Fibroblast of skin of abdomen (primary cell): ENCODE measurements at places on chromosomes 4 and X.
A peak's percentile ranks its signal among the peaks of the same experiment; 100 is the strongest.

DNA sequence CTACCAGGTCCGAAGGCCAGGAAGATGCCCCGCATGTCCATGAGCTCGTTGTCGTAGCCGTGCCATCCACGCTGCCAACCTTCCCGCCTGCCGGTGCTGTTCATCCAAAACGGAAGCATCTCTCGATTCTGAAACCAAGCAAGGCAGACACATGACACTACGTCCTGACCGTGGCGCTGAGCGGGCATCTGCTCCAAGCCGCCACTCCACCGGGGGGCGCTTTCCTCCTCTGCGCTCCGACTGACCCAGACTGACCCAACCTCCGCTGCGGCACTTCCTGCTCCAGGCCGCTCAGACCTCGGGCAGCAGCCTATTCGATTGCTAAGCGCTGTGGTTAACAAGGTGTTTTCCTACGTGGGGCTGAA is 120.5 kb downstream of the ENPP6 start:
- DNase-seq, result peak; percentile 34

DNA sequence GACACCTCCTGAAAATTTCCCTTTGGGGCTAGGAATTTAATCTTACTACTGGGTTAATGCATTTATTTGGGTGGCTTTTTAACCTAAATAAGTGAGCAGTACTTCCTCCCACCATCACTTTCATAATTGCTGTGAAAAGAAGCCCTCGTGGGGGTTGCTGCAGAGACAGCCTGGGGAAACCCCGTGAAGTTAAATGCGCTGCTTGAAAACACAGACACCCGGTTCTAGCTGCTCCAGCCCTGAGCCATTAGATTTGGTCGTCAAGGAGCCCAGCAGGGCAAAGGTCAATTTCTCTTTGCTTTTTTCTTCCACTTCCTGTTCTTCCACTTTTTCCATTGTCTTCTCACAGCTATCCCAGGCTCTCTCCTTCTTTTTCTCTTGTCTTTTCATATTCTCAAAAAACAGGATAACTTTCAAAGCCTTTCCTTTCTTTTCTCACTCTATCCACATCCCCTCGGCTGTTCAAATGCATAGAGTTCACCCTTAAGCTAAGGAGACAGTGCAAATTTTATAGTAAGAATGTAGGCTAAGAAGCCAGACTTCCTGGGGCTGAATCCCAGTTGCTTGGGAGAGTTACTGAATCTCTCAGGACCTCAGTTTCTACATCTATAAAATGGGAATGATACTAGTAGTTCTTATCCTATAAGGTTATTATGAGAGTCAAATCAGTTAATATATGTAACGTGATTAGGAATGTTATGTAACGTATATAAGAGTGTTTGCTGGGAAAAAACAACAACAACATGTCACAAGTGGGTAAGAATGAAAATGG is 91.5 kb upstream of the ZNF827 start:
- no peak for DNase-seq

DNA sequence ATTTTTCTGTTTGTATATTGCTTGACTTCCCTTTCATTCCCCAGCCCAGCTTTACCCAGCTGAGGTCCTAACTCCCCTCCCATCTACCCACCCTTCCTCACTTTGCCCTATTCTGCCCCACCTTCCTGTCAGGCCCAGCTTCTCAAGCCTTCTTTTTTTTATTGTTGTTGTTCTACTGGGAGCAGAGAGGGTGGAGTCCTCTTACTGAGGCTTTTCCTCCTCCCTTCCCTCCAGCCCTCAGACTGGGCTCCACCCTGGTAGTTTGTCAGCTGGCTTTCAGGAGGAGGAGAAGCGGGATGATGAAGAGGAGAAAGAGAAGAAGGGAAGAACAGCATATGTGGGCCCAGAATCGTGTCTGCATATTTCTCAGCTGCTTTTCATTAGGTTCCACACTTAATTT is 3.2 kb upstream of the KLF8 start:
- no peak for DNase-seq

GRCh38 chr4:158209825-158210807 is at the start of gene TMEM144:
Gene TMEM144, plus strand, starts transcription at chr4:158210486. Its CDS starts 2,182 bp downstream, at chr4:158212668.
- DNase-seq, result peak; percentile 86

- DNase-seq, result no peak
These were observed 1.5 kb downstream of the MGARP start for GRCh38 chr4:139278485-139278884.

- DNase-seq, result peak; percentile 29
These were observed 78.3 kb downstream of the CT47B1 start for GRCh38 chrX:120797188-120797851.

- no peak for DNase-seq
These were observed 215.4 kb downstream of the UGT8 start for GRCh38 chr4:114813961-114814360.

DNA sequence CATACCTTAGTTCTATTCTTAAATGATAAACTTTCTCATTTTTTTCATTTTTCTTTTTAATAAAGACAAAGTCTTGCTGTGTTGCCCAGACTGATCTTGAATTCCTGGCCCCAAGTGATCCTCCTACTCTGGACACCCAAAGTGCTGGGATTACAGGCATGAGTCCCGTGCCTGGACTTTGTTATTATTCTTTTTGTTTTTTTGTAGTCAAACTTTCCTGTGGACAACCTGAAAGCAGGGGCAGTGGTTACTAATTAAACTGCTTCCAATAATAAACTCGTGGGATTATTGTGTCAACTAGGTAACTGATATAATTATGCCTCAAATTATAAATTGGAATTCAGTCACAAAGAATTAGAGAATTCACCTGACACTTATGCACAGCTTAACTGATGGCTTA is 107.8 kb upstream of the RAPGEF2 start:
- DNase-seq, result no peak

DNA sequence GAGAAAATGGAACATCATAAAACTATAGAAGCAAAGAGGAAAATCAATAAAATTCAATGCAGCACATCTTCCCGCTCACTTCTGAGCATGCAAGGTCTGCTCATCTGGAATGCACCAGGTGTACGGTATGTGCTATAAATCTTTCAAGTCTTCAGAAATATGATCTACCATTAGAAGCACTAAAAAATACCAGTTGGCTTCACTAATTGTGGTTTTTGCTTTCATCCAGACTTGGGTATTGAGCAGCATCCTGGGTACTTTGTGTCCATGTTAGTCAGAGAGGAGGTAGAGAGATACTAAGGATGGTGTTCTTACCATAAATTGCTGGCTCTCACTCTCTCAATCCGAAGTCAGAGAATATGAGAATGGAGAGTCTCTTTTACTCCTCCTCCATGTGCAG is 477.1 kb downstream of the PPARGC1A start:
- no peak for DNase-seq

DNA sequence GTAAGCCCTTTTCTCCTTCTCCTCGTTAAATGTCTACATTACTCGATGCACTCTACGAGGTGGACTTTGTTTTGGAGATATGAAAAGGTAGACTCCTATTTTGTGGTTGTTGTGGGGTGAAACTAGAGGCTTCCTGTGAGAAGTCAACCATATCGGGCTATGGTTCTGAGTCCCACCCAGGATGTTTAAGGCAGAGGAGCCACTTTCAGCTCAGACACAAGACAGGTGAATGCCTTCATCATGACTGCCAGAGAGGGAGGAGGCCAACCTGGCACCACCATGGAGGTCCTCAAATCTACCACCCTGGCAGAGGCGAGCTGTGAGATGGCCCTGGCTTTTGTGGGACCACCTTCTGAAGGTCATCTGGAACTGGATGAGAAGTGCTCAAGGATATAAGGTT is 154.4 kb upstream of the KLF3 start:
- no peak for DNase-seq

DNA sequence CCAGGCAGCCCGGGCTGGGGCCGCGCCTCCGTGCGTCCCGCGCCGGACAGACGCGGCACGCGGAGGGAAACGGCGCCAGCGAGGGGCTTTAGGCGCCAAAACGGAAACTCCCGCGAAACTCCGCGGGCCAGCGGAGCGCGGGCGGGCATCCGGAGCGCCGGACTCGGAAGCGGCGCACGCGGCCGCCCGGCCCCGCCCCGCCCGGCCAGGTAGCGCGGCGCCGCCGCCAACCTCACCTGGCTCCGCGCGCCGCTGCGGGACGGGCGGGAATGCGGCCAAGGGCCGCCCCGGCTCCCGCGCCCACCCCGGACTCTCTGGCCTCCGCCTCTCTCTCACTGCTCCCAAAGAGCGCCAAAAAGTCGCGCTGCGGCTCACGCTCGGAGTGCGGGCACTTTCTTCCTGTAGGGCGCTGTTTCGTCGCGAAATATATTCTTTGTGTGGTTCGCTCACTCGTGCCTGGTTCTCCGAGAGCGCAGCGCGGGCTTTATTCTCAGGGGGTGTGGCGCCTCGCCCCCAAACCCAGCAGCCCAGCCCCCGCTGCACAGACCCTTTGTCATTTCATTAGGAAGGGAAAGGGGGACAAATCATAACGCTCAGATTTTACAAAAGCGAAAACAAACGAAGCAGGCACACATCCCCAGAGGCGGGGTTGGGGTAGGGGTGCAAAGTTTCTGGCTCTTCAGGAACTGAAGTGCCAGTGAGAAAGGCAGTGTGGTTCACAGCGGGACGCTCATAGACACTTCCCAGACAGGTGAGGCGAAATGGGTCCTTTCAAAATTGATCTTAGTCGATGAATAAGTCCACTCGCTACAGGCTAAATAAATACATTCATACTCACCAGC is 961 bp upstream of the MBNL3 start:
- no peak for DNase-seq

DNA sequence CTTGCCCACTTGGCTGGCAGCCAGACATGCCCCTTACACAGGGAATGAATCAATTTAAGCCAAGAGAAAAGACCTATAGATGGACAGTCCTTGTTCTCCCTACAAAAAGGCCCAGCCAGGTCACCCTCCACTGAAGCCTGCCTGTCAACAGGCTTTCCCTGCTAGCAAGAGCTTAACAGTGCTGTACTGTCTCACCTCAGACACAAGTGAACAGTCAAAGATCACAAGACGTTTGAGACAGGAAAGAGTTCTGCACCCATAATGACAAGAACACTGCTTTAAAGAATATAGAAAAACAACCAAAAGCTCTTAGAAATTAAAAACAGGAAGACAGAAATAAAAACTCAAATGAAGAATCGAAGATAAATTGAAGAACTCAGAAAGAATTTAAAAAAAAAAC is 4.6 kb downstream of the RNF175 start:
- no peak for DNase-seq

GRCh38 chr4:53508446-53508845 is 82.8 kb downstream of the LNX1 start:
- peak; percentile 66 for DNase-seq

DNA sequence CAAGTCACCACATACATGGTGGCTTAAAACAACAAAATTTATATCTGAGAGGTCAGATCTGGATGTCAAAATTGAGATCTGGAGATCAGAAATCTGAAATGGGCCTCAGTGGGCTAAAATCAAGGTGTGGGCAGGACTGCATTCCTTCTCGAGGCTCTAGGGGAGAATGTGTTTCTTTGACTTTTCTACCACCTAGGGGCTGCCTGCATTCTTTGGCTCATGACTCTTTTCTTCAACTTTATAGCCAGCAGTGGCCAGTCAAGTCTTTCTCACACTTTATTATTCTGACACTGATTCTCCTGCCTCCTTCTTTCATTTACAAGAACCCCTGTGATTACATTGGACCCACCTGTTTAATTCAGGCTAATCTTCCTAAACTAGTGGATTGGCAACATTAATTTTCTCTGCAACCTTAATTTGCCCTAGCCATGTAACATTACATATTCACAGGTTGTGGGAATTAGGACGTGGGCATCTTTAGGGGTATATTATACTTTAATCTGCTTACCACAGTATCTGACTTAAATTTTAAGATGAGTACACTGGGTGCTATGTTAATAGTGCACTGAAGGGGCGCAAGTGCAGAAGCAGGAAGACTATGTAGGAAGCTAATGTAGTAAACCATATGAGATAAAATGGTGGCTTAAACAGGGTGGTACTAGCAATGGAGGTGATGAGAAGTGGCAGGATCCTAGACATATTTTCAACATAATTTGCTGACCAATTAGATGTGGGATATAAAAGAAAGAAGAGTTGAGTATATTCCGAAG is 188.0 kb downstream of the SLC4A4 start:
- peak; percentile 3 for DNase-seq

- peak; percentile 83 for DNase-seq
These were observed 51.8 kb downstream of the RBPJ start for GRCh38 chr4:26372525-26373172.

- peak; percentile 62 for DNase-seq
These were observed 137.9 kb downstream of the PJA1 start for GRCh38 chrX:69027181-69028005.

- no peak for DNase-seq
These were observed 15.0 kb downstream of the NKX3-2 start for GRCh38 chr4:13529128-13529919.
